ENCODE measurements at places on chromosomes 2 and 18.

GRCh38 chr2:46461709-46462171 lies 17.6 kb upstream of the TMEM247 start:
- no peak for DNase-seq

DNA sequence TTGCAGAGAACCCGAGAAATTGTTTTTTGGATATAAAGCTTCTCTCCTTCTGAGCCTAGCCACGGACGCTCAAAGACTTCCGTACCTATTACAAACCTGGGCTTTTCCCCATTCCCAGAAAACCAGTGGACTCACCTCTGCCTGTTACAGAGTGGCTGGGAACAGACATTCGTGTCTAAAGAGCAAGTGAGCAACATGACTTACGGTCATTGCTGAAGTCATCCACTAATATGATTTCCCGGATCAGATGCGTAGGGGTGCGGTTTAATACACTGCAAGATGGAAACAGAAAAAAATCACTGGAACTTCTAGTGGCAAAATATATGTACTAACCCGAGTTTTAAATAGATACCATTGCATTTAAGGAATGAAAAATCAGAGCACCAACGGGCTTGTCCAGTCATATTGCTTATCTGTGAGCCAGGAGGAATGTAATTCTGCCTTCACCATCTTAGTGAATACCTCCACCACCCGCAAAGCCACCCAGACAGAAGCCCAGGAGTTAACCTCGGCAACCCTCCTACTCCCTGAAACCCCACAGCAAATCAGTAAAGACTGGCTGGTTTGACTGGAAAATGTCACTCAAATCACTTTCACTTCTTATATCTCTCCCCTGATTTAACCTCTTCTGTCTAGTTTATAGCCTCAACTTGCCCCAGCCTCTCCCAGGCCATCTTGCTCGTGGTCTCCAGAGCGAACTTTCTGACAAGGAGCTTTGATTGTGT lies 151.1 kb upstream of the CAPN13 start:
- DNase-seq: no peak

DNA sequence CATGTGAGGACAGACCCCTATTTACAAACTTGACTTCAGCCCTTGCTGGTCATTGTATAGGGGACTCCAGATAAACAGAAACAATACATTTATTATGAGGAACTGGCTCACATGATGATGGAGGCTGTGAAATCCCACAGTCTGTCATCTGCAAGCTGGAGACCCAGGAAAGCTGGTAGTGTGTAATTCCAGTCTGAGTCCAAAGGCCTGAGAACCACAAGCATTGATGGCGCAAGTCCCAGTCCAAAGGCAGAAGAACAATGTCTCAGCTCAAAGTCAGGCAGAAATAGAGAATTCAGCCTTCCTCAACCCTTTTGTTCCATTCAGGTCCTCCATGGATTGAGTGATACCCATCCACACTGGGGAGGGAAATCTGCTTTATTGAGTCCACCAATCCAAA lies 28.1 kb upstream of the SPP2 start:
- no peak for DNase-seq

- DNase-seq: no peak
Observed at GRCh38 chr18:54774423-54774822, 53.9 kb upstream of the RAB27B start.

DNA sequence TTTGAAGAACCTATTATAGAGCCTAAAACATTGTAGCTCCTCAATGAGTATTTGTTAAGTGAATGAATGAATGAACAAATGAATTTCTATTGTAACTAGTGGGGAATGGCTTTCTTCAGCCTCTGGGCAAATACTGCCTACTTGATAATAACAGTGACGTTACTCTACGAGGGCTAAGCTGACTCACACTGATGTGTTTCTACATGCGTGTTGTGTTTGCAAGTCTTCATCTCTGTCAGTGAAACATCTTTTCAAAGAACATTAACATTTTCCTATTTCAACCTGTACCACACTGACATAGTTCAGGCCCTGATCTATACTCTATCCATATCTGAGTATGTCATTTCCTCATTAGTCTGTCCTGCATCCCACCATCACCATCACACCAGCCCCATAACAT lies 319.9 kb upstream of the ACVR2A start:
- no peak for DNase-seq

DNA sequence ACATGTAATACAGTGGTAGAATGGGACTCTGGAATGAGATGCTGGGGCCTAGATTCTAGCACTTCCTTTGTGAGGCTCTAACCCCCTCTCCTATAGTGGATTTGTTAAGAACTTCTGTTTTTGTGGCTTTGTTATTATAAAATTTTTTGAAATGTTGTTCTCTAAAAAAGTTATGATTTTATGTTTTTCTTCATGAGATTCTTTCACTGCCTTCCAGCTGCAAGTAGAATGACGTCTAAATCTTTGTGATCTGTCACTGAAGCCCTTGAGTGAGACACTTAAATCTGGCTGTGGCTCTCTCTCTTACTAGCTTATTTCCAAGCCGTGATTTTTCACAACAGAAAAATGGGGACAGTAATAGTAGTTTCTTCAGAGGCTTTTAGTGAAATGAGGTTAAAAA lies 1.6 kb downstream of the CASP8 start:
- no peak for DNase-seq

GRCh38 chr2:203909261-203909967 lies 27.1 kb upstream of the ICOS start:
- DNase-seq: no peak

DNA sequence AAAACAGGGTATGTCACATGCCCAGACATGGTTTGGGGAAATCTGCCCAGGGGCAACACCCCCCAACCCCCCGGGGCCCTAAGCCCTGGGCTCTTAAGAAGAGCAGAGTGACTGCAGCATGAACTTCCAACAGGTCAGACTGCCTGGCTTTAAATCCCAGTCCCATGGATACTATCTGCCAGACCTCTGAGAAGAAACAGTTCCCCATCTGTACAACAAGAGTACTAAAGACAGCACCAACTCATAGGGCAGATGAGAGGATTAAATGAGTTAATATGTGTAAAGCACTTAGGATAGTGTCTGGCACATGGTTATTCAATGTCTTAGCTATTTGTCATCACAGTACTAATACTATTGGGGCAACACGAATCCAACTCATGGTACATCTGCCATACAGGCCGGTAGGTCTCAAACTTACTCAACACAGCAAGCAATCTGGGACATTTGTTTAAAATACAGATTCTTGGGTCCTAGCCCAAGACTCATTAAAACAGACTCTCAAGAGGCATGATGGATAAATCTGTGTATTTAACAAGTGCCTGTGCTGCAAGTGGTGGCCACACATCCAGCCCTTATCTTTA lies 23.4 kb downstream of the CDH2 start:
- DNase-seq: no peak

DNA sequence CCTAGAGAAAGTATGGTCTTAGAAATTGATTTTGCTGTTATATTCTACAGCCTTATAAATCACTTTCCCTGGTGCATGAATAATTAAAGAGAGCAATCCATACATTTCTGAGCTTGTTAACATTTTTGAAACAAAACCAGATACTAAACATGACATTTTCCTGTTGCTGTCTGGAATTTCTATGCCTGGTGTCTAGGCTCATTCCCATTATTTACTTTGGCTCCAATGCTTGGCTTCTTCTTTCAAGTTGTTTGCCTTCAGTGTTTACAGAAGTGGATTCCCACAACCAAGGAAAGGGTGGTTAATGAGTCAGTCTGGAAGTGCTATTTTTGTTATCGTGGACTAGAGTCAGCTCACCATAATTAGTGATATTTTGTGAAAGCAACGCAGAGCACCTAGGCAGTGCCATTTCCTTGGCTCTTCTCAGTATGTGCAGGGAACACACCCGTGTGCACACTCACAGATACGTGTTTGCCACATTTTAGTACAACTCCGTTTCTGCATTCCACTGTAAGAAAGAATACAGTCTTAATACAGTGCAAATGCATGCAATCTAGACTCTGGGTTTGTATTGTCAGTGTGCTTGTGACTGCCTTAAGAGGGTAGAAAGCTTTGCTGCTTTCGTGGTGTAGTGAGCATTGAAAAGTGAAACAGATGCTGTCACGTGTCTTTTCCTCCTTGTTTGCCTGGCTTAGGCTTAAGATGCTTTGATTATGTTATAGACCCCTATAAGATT lies 185.0 kb upstream of the RASGRP3 start:
- no peak for DNase-seq

DNA sequence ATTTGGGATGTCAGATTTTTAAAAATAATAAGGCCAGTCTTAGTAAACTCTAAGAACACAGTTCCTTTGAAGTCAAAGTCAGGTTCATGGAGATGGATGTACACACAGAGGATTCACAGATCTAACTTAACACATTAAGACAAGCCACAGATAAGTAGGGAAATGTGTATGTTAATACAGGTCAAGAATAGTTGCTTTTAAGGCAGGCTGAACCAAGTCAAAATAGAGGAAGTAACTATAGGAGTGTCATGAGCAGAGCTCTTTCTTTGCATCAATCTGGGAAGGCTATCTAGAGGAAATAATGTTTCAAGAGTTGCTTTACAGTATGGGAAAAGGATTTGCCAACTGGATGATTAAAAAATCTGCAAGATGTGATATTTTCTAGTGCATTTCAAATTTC lies 128.0 kb upstream of the FBXO11 start:
- no peak for DNase-seq

- no peak for DNase-seq
Observed at GRCh38 chr2:233639860-233640259, 3.6 kb downstream of the UGT1A10 start.

- no peak for DNase-seq
Observed at GRCh38 chr2:127670055-127670956, 5.0 kb downstream of the LIMS2 start.

DNA sequence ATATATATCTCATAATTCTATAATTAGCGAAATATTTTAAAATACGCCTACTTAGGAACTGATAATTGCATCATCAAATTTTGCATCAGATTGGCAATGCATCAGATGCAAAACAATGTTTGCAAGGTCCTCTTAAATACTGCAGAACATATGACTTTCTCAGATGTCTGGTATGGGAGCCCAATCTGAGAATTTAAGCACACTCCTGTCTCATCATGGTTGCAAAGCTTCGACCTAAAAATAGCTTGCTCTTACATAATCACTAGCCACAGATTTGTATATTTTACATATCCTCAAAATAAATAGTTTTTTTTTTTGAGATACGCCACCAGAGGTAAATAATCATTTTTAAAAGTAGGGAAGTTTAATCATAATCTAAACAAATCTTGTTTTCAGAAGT lies 123.2 kb downstream of the CABYR start:
- no peak for DNase-seq

- peak; percentile 11 for DNase-seq
Observed at GRCh38 chr2:119011162-119011909, 69.3 kb downstream of the MARCO start.

DNA sequence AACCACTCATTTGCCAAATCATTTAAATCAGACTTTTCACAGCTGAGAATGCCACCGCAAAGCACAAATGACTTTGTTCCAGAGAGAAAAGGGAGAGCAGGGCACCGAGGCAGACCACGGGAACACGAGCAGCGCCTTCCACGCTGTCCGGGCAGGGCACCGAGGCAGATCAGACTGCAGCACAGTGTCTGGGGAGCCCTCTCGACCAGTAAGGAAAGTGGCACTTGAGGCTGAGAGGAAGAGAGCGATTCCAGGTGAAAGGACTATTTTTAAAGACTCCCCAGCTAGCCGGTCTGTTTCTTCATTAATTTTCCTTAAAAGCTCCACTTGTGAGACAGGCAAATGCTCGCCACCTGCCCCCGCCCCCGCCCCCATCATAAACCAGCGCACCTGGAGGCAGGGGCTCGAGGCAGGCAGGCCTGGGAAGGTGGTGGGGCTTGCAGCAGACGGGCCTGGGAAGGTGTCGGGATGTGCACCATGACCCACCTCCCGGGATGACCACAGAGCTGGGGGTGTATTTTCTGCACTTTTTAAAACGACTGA lies 80.9 kb upstream of the CTDP1 start:
- no peak for DNase-seq

GRCh38 chr2:193583638-193584400 lies 1389.1 kb upstream of the TMEFF2 start:
- no peak for DNase-seq

DNA sequence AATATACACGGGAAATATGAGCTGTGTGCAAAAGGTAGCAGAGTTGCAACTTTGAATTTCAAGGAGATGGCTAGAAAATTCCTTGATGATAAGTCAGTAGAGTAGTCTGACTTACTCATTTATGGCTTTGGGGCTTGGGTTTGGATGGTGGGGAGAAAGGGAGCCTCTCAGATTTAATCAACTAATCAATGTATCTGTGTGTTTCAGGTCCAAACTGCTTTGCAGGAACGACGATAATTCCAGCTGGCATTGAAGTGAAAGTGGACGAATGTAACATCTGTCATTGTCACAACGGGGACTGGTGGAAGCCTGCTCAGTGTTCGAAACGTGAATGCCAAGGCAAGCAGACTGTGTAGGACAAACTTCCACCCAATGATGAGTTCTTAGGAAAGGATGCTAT lies 164.6 kb downstream of the VWC2L start:
- no peak for DNase-seq

- no peak for DNase-seq
Observed at GRCh38 chr2:133062931-133063665, 393.1 kb upstream of the LYPD1 start.

- DNase-seq: no peak
Observed at GRCh38 chr2:88760819-88761598, 69.5 kb downstream of the RPIA start.

- DNase-seq: no peak
Observed at GRCh38 chr2:8572712-8573233, 109.1 kb upstream of the ID2 start.

DNA sequence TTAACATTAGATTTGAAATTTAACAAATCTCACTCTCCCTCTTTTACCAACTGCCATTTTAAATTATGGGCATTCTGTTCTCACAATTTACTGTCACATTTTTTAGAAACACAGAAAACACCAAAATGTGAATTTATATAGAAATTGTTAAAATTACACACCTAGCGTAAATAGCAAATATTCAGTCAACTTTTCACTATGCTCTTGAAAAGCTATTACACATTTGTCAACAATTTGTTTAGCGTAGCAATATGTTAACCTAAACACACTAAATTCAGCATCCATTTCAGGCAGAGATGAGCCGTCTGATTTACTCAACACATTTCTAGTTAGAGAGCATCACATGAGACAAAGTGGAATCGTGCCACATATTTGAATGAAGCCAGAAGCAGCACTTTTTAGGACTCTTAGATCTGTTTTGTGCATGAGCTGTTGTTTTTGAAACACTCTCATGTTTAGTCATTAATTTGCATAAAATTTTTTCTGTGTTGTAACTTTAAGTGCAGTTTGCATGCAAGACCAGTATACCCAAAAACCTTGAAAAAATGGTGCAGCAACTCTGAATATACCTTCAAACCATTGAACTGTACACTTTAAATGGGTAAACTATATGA lies 8.2 kb downstream of the TTC32 start:
- DNase-seq: no peak

GRCh38 chr2:26344581-26345282 lies 1.2 kb upstream of the SELENOI start:
- no peak for DNase-seq

DNA sequence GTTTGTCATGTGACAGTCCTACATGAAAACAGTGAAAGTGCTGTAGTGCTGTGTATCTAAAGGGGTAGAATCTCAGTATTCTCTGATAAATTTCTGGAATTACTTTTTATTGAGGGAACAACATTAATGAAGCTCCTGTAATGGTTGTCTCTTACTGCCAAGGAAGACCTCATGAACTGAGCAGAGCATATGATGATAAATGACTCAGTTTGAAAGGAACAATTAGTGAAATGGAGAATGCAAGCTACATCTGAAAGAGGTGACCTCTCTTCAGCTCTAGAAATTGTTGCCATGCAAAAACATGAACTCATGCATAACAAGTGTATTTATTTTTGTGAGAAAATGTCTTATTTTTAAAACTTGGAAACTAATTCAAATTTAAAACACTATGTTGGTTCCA lies 93.6 kb downstream of the SCN9A start:
- no peak for DNase-seq
